GM23248 (cell line): ENCODE measurements at places on chromosomes 13 and 19. TPM values are rescaled to one million over a fixed set of nuclear protein-coding genes. Genes with fewer than 3 reads are reported as not detected.

The LYL1 gene
- total RNA-seq: not detected in 2 replicates

The ZNF471 gene
- 4.7 and 6.1 TPM in 2 replicates for total RNA-seq

The LRRC63 gene
- not detected in 2 replicates for total RNA-seq

The HPN gene
- not detected in 2 replicates for total RNA-seq

The ZGLP1 gene
- total RNA-seq: 1.8 and 2.5 TPM in 2 replicates

The NOTCH3 gene
- total RNA-seq: 66.1 and 66.9 TPM in 2 replicates

The MATK gene
- not detected in 2 replicates for total RNA-seq

The KCNK6 gene
- total RNA-seq: 12.1 and 13.7 TPM in 2 replicates

The CGB3 gene
- total RNA-seq: not detected in 2 replicates

The TNFSF11 gene
- not detected in 2 replicates for total RNA-seq

The ADGRE2 gene
- total RNA-seq: not detected in 2 replicates

The RFPL4A gene
- total RNA-seq: not detected in 2 replicates

The WBP4 gene
- total RNA-seq: 7.5 and 11.8 TPM in 2 replicates

The CYP4F8 gene
- not detected in 2 replicates for total RNA-seq

The ONECUT3 gene
- not detected in 2 replicates for total RNA-seq

The APOC1 gene
- not detected in 2 replicates for total RNA-seq

The MTUS2 gene
- 0.13 and 0.43 TPM in 2 replicates for total RNA-seq

The KLK4 gene
- total RNA-seq: not detected in 2 replicates

The LGALS4 gene
- not detected in 2 replicates for total RNA-seq

The METTL21C gene
- total RNA-seq: not detected in 2 replicates

The RUBCNL gene
- 2.1 and 2.7 TPM in 2 replicates for total RNA-seq

The ITGBL1 gene
- total RNA-seq: 459 and 462 TPM in 2 replicates

The INTS6 gene
- 35.2 and 59.4 TPM in 2 replicates for total RNA-seq

The POMP gene
- 106 and 125 TPM in 2 replicates for total RNA-seq

The SOX1 gene
- not detected in 2 replicates for total RNA-seq

The APLP1 gene
- total RNA-seq: 10.6 and 20.4 TPM in 2 replicates

The CDC42EP5 gene
- 39.6 and 51.7 TPM in 2 replicates for total RNA-seq

The SIGLEC10 gene
- total RNA-seq: not detected in 2 replicates

The CCDC8 gene
- 8.9 and 10.1 TPM in 2 replicates for total RNA-seq

The ZNF229 gene
- total RNA-seq: 11.7 and 38.2 TPM in 2 replicates

The SHANK1 gene
- total RNA-seq: 2.7 and 7.1 TPM in 2 replicates

The SH2D3A gene
- total RNA-seq: not detected in 2 replicates

The NCCRP1 gene
- not detected in 2 replicates for total RNA-seq

The ARRDC2 gene
- total RNA-seq: 15.9 and 19.7 TPM in 2 replicates

The ARHGEF7 gene
- total RNA-seq: 19.0 and 29.5 TPM in 2 replicates

The LSR gene
- not detected in 2 replicates for total RNA-seq

The LIM2 gene
- not detected in 2 replicates for total RNA-seq

The TUBA3C gene
- total RNA-seq: not detected in 2 replicates

The AMER2 gene
- total RNA-seq: not detected in 2 replicates

The ZNF134 gene
- total RNA-seq: 23.6 and 27.6 TPM in 2 replicates

The TMEM190 gene
- not detected in 2 replicates for total RNA-seq

The NLRP5 gene
- not detected in 2 replicates for total RNA-seq

The SPINT2 gene
- total RNA-seq: 3.2 and 9.5 TPM in 2 replicates

The PLPP2 gene
- 1.4 and 4.3 TPM in 2 replicates for total RNA-seq

The NLRP9 gene
- total RNA-seq: not detected in 2 replicates

The ADGRE1 gene
- not detected in 2 replicates for total RNA-seq

The TEX101 gene
- total RNA-seq: not detected in 2 replicates

The LRRC4B gene
- not detected in 2 replicates for total RNA-seq

The SERP2 gene
- 2.8 and 5.6 TPM in 2 replicates for total RNA-seq

The IGSF23 gene
- total RNA-seq: not detected in 2 replicates

The DNAJC15 gene
- total RNA-seq: 9.2 and 25.9 TPM in 2 replicates

The CRLF1 gene
- 40.0 and 59.2 TPM in 2 replicates for total RNA-seq

The TNFSF9 gene
- total RNA-seq: 0.22 and 1.1 TPM in 2 replicates

The IZUMO1 gene
- not detected in 2 replicates for total RNA-seq

The SIGLEC5 gene
- not detected in 2 replicates for total RNA-seq

The ACP5 gene
- total RNA-seq: 0.11 TPM in 1 of 2 replicates, not detected in the other
